ENCODE measurements at places on chromosomes 6 and 20. TPM values are rescaled to one million over a fixed set of nuclear protein-coding genes. Genes with fewer than 3 reads are reported as not detected.

The OXT gene
- 1.0 TPM for polyA plus RNA-seq

The FIG4 gene
- polyA plus RNA-seq, result 15.7 TPM

The FOXF2 gene
- 0.21 TPM for polyA plus RNA-seq

The GINS1 gene
- polyA plus RNA-seq, result 9.5 TPM

The TGM2 gene
- 71.6 TPM for polyA plus RNA-seq

The SPATS1 gene
- polyA plus RNA-seq, result not detected

The NEURL2 gene
- not detected for polyA plus RNA-seq

The PROKR2 gene
- polyA plus RNA-seq, result not detected

The CTAGE9 gene
- not detected for polyA plus RNA-seq

The NKAIN2 gene
- 9.7 TPM for polyA plus RNA-seq

The SUPT3H gene
- polyA plus RNA-seq, result 12.6 TPM

The PTCHD4 gene
- 3.6 TPM for polyA plus RNA-seq

The OR2J3 gene
- polyA plus RNA-seq, result not detected

The PHACTR1 gene
- 4.9 TPM for polyA plus RNA-seq

The GJA10 gene
- polyA plus RNA-seq, result not detected

The HAO1 gene
- not detected for polyA plus RNA-seq

The B3GAT2 gene
- polyA plus RNA-seq, result 2.5 TPM

The NHLRC1 gene
- polyA plus RNA-seq, result not detected

The MEA1 gene
- 41.4 TPM for polyA plus RNA-seq

The GRM1 gene
- 0.08 TPM for polyA plus RNA-seq

The ULBP3 gene
- 2.8 TPM for polyA plus RNA-seq

The FRK gene
- 0.49 TPM for polyA plus RNA-seq

The ZKSCAN4 gene
- polyA plus RNA-seq, result 5.8 TPM

The OPRM1 gene
- polyA plus RNA-seq, result not detected

The HTR1E gene
- polyA plus RNA-seq, result not detected

The C6orf52 gene
- polyA plus RNA-seq, result 1.8 TPM

The PACSIN1 gene
- 0.43 TPM for polyA plus RNA-seq

The SLC13A3 gene
- 4.2 TPM for polyA plus RNA-seq

The MAS1 gene
- polyA plus RNA-seq, result 0.54 TPM

The PDE10A gene
- not detected for polyA plus RNA-seq

The NINL gene
- polyA plus RNA-seq, result 16.3 TPM

The TBC1D7 gene
- polyA plus RNA-seq, result 23.0 TPM

The RAD21L1 gene
- not detected for polyA plus RNA-seq

The MGME1 gene
- polyA plus RNA-seq, result 20.5 TPM

The STXBP5 gene
- 19.1 TPM for polyA plus RNA-seq

The STK4 gene
- 11.2 TPM for polyA plus RNA-seq

The RFX6 gene
- polyA plus RNA-seq, result not detected

The FOXQ1 gene
- 0.08 TPM for polyA plus RNA-seq

The KIZ gene
- 16.8 TPM for polyA plus RNA-seq

The SMLR1 gene
- polyA plus RNA-seq, result 0.47 TPM

The SOX12 gene
- 18.4 TPM for polyA plus RNA-seq

The CDYL gene
- polyA plus RNA-seq, result not detected

The LRRN4 gene
- 0.10 TPM for polyA plus RNA-seq

The KCNS1 gene
- 0.10 TPM for polyA plus RNA-seq

Data from muscle of arm (tissue), 14 donors.